ENCODE measurements at places on chromosomes 3 and 15.

- H3K4me3 ChIP-seq, result no peak overlapping the region
- peaks cover 11% of the 10 kb centered on the region for H3K4me1 ChIP-seq
- H3K36me3 ChIP-seq, result no peaks in the 10 kb centered on the region
- DNase-seq, result no peak
Observed at GRCh38 chr15:40157778-40158447, 3.0 kb upstream of the BUB1B start.

- DNase-seq, result no peak
- no peak overlapping the region for H3K4me3 ChIP-seq
- H3K4me1 ChIP-seq, result no peaks in the 10 kb centered on the region
- H3K27me3 ChIP-seq, result no peaks in the 10 kb centered on the region
Observed at GRCh38 chr3:149058602-149059001, 27.7 kb downstream of the HLTF start.

DNA sequence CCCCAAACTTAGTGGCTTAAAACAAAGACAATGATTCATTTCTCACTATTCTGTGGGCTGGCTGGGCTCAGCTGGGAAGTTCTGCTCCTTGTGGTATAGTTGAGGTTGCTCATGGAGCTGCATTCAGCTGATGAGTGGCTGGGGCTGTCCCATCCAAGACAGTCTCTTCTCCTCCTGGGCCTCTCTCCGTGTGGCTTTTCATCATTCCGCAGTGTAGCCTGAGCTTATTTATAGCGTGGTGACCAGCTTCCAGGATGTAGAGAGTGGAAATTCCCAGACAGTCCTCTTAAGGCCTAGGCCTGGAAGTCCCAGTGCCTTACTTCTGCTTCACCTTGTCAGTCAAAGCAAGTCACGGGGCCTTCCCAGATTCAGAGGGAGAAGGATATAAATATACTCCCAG is 136.7 kb upstream of the DAZL start:
- H3K4me1 ChIP-seq, result no peaks in the 10 kb centered on the region
- H3K4me3 ChIP-seq, result no peak overlapping the region
- DNase-seq, result no peak
- no peaks in the 10 kb centered on the region for H3K27me3 ChIP-seq

DNA sequence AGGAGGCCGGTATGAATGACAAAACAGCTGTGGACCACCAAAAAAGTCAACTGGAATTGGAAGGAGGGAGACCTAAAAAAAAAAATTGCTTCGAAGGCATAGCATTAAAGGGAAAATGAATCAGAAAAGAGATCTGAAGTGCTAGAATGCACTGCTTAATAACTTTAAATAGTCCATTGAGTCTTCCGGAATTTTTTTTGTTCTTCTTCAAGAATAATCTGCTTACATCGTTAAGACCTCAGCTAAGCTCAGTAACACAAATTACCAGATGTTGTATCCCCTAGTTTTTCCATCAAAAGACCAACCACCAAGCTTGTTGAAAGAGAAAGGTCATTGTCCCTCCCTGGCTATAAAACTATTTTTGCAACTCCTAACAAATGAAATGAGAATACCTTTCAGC is 560.5 kb downstream of the NR2F2 start:
- H3K36me3 ChIP-seq, result no peaks in the 10 kb centered on the region
- peak overlapping the region; percentile 68 for H3K27ac ChIP-seq
- peak overlapping the region; percentile 38 for H3K4me3 ChIP-seq
- no peaks in the 10 kb centered on the region for H3K27me3 ChIP-seq

- H3K4me3 ChIP-seq, result no peak overlapping the region
- DNase-seq, result no peak
- H3K27me3 ChIP-seq, result no peaks in the 10 kb centered on the region
- no peak overlapping the region for H3K27ac ChIP-seq
- H3K4me1 ChIP-seq, result peaks cover 9% of the 10 kb centered on the region
- no peaks in the 10 kb centered on the region for H3K36me3 ChIP-seq
Observed at GRCh38 chr3:72375237-72376076, 472.8 kb downstream of the SHQ1 start.
